ENCODE measurements at places on chromosomes 1 and 21.

DNA sequence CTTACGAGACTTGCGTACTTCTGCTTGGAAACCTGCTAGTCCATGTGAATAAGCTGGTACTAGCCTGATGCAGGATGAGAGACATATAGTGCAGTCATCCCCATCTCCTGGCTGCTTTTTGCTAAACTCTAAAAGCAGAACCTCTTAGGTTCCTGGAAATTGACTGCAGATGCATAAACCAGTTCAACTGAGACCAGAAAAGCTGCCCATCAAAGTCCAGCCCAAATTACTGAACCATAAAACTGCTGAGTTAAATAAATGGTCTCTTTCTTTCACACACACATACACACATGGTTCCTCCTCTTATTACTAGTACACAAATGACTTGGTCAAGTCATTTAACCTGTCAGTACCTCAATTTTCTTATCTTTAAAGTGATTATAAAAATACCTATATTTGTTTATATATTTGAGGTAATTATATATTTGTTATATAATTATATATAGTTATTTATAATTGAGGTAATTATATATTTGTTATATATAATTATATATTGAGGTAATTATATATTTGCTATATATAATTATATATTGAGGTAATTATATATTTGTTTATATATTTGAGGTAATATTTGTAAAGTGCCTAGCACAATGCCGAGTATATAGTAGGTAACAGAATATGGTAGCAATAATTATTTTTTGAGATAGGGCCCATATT is 25.2 kb upstream of the RABGAP1L start:
- DNase-seq: no peak

DNA sequence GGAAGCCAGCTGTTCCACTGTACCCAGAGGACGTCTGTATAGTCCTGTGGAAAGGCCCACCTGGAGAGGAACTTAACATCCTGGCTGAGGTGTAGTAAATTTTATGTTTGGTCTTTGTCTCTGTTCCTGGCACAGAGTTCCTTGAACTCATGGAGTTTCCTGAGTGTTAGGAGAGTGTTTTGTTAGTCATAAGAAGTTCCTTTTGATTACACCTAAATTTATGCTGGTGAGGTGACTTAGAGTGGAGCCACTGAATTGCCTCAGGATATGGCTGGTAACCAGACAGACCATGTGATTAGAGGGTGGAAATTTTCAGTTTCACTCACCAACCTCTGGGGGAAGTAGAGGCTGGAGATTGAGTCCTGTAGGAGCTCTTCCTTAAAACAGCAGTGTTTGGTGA is 57.9 kb downstream of the RASAL2 start:
- no peak for DNase-seq

DNA sequence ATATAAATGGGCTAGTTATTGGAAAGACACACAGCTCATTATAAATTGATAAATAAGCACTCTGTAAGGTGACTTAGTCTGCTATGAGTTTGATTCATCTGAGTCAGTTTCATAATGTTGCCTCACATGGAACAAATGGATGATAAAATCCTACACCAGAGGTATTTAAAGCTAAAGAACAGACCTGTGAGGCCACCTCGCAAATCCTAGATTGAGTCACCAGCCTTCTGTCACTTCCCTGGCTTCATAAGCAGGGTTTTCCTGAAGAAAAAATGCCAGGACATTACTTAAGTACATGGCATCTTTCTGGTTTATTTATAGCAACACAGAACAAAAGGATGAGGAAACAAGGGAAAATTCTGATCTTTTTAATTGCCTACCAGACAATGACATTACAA is 18.4 kb downstream of the CD2 start:
- no peak for DNase-seq

DNA sequence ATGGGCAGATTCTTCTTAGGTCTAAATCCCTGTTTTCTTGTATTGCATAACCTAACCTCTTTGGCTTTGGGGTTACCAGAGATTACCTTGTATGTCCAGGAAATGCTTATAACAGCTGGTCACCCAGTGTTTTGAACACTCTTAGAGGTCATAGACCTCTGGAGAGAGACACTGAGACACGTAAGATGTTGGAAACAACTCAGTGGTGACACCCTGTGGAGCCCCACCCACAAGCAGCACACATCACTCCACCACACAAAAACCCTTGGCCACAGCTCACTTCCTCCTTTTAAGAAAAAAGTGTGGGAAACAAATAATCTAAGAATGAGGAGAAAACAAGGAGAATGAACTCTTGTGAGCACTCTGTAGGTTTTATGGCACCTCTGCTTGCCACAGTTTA is 26.3 kb upstream of the CYP4B1 start:
- DNase-seq: no peak
